ENCODE measurements at places on chromosomes 12 and 14. TPM values are rescaled to one million over a fixed set of nuclear protein-coding genes. Genes with fewer than 3 reads are reported as not detected.
A peak's percentile ranks its signal among the peaks of the same experiment; 100 is the strongest.

GRCh38 chr14:104335611-104336010 is 197.2 kb downstream of the KIF26A start:
- no peaks in the 10 kb centered on the region for H3K27me3 ChIP-seq
- H3K4me3 ChIP-seq = no peak overlapping the region
- H3K4me1 ChIP-seq = no peaks in the 10 kb centered on the region
- DNase-seq = no peak
- no peaks in the 10 kb centered on the region for H3K36me3 ChIP-seq

- no peaks in the 10 kb centered on the region for H3K36me3 ChIP-seq
- H3K4me1 ChIP-seq = no peaks in the 10 kb centered on the region
- H3K27ac ChIP-seq = no peak overlapping the region
- no peak for DNase-seq
- H3K27me3 ChIP-seq = no peaks in the 10 kb centered on the region
Observed at GRCh38 chr12:88432531-88433490, 147.5 kb downstream of the KITLG start.

GRCh38 chr14:74325446-74325845 is 22.7 kb upstream of the ABCD4 start:
- peaks cover 22% of the 10 kb centered on the region for H3K4me1 ChIP-seq
- peak overlapping the region; percentile 99 for H3K27ac ChIP-seq
- H3K27me3 ChIP-seq = no peaks in the 10 kb centered on the region

The FSCB gene
- total RNA-seq = not detected

The BATF gene
- total RNA-seq = not detected

The KRT73 gene
- total RNA-seq = not detected

The KLHL33 gene
- total RNA-seq = not detected

- H3K27me3 ChIP-seq = no peaks in the 10 kb centered on the region
- no peak for DNase-seq
- no peak overlapping the region for H3K4me3 ChIP-seq
- no peaks in the 10 kb centered on the region for H3K36me3 ChIP-seq
- peaks cover 16% of the 10 kb centered on the region for H3K4me1 ChIP-seq
Observed at GRCh38 chr14:61471297-61472005, 150.1 kb downstream of the PRKCH start.

DNA sequence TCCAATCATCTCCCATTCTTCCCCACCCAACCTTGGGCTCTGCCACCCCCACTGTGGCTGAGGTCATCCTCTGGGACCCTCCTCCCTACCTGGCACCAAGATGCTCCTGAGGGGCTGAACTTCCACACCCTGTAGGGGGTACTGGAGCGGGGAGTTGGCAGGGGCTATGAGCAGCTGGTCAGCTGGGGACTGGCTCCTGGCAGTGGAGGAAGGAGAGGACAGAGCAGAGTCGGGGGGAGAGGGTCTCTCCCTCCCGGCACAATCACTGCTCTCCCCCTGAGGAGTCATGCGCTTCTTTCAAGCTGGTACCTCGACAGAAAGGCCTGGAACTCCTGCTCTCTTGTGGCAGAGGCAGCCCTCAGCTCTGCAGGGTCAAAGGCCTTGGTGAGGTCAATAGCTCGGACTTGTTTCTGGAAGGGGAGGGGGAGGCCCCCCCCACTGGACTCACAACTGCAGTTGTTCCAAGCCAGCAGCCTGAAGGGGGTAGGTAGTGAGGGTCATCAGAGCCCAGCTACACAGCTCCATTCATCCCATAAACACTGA is 2.0 kb downstream of the B4GALNT1 start:
- H3K27ac ChIP-seq = no peak overlapping the region
- H3K27me3 ChIP-seq = peaks cover 86% of the 10 kb centered on the region
- no peak for DNase-seq
- H3K36me3 ChIP-seq = no peaks in the 10 kb centered on the region
- peaks cover 14% of the 10 kb centered on the region for H3K4me1 ChIP-seq

- H3K27ac ChIP-seq = no peak overlapping the region
Observed at GRCh38 chr14:80313806-80314205, 102.5 kb upstream of the DIO2 start.

GRCh38 chr14:61472011-61472672 is 150.8 kb downstream of the PRKCH start:
- H3K4me1 ChIP-seq = peaks cover 11% of the 10 kb centered on the region
- no peaks in the 10 kb centered on the region for H3K27me3 ChIP-seq
- H3K27ac ChIP-seq = no peak overlapping the region
- H3K4me3 ChIP-seq = no peak overlapping the region

The NTS gene
- total RNA-seq = 36.6 TPM

DNA sequence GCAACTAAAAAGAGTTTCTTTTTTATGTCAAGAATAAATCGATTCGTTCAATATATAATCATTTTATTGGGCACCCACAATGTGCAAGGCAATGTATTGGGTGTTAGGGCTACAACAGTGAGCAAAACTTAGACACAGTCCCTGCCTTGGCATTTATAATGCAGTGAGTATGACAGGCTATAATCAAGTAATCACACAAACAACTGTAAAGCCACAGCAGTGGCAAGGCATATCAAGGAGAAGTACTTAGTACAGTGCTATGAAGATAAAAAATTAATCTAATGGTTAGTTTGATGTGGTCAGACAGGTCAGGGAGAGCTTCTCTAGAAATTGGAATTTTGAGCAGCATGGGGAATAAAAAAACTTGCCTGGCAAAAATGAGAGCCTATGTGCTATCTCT is 39.5 kb upstream of the OTOGL start:
- H3K4me1 ChIP-seq = no peaks in the 10 kb centered on the region
- H3K36me3 ChIP-seq = no peaks in the 10 kb centered on the region
- H3K4me3 ChIP-seq = no peak overlapping the region
- no peaks in the 10 kb centered on the region for H3K27me3 ChIP-seq
- no peak overlapping the region for H3K27ac ChIP-seq

The INHBC gene
- not detected for total RNA-seq

- H3K27me3 ChIP-seq = no peaks in the 10 kb centered on the region
- H3K36me3 ChIP-seq = no peaks in the 10 kb centered on the region
- H3K4me1 ChIP-seq = peaks cover 5% of the 10 kb centered on the region
- H3K4me3 ChIP-seq = no peak overlapping the region
- no peak for DNase-seq
- H3K27ac ChIP-seq = no peak overlapping the region
Observed at GRCh38 chr12:127819056-127819455, 447.9 kb upstream of the TMEM132C start.

- no peak for DNase-seq
- no peaks in the 10 kb centered on the region for H3K36me3 ChIP-seq
Observed at GRCh38 chr12:15863372-15863771, 18.8 kb upstream of the STRAP start.

GRCh38 chr12:101671833-101672232 is 25.6 kb upstream of the CHPT1 start:
- no peak for DNase-seq
- no peaks in the 10 kb centered on the region for H3K27me3 ChIP-seq
- no peaks in the 10 kb centered on the region for H3K4me1 ChIP-seq
- H3K27ac ChIP-seq = no peak overlapping the region

The UBE2N gene
- total RNA-seq = 215 TPM

Data from H1 (cell line).